ENCODE measurements at places on chromosomes 1 and 21.
A peak's percentile ranks its signal among the peaks of the same experiment; 100 is the strongest.

GRCh38 chr1:101238031-101238628 is 1.3 kb downstream of the S1PR1 start:
- DNase-seq = peak; percentile 70

GRCh38 chr1:101497881-101498559 is 261.2 kb downstream of the S1PR1 start:
- no peak for DNase-seq

GRCh38 chr1:100428160-100428559 is 75.9 kb downstream of the CDC14A start:
- no peak for DNase-seq

GRCh38 chr21:46325073-46325912 is 1.3 kb downstream of the PCNT start:
- no peak for DNase-seq

GRCh38 chr1:176996456-176997090 is 167.9 kb downstream of the ASTN1 start:
- DNase-seq = no peak

DNA sequence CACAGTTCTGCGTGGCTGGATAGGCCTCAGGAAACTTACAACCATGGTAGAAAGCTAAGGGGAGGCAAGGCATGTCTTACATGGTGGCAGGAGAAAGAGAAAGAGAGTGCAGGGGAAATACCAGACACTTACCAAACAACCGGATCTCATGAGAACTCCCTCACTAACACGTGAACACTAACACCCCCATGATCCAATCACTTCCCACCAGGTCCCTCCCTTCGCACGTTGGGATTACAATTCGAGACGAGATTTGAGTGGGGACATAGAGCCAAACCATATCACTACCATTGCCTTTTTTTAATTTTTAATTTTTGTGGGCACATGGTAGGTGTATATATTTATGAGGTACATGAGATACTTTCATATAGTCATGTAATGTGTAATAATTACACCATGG is 23.8 kb upstream of the PPP1R8 start:
- DNase-seq = no peak

GRCh38 chr1:116769104-116769452 is 14.8 kb downstream of the CD2 start:
- DNase-seq = no peak

- no peak for DNase-seq
Observed at GRCh38 chr21:27564684-27565301, 597.9 kb upstream of the ADAMTS5 start.

DNA sequence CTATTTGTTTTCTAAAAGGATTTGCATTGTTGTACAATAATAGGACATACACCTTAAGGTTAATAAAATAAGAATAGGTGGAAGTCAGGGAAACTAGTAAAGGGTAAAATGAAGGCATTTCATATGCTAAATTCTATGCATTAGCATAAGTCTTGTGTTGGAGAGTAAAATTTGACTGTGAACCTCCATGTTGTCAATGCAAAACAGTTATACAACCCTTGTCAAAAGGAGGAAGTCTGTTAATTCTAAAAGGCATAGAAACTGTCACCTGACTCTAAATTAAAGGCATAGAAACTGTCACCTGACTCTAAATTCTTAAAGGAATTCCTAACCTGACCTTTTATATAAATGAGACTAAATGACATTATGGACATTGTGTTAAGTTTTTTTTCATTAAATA is 291.8 kb downstream of the OLFM3 start:
- DNase-seq = no peak
